ENCODE measurements at places on chromosomes 3 and 15. TPM values are rescaled to one million over a fixed set of nuclear protein-coding genes. Genes with fewer than 3 reads are reported as not detected.

Gene MESP1
- not detected for total RNA-seq

Gene ATP10A
- total RNA-seq: 1.8 TPM

Gene NR1D2
- total RNA-seq: 9.8 TPM

DNA sequence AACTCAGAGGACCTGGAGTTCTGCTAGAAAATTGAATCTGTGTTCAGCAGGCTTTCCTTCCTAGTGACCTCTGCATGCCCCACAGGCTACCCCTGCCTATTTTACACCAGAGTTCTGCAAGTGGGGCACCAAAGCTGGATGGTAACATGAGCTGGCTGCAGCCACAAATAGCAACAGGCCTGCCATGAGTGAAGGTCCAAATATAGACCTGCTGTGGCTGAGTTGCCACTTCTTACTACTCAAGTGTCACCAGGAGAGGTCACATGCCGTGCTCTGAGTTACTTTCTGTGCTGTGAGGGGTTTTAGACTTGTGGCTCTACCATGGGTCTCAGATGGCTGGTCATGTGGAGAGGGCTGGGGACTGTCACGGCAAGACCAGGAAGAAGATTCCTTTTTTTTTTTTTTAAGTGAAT is at the start of gene FSD2:
Gene FSD2, minus strand, starts transcription at position 76 of the 413 bp plus-strand sequence. CDS start 18,679 bp downstream, outside the sequence.
- DNase-seq: no peak

Gene IL20RB
- total RNA-seq: not detected

- DNase-seq: no peak
Observed at GRCh38 chr15:94395640-94396039, 164.3 kb downstream of the MCTP2 start.

GRCh38 chr3:67783281-67784250 is 129.2 kb upstream of the SUCLG2 start:
- DNase-seq: peak; percentile 6

Gene EPB42
- not detected for total RNA-seq

- no peak for DNase-seq
Observed at GRCh38 chr3:94098452-94098851, 35.6 kb downstream of the NSUN3 start.

DNA sequence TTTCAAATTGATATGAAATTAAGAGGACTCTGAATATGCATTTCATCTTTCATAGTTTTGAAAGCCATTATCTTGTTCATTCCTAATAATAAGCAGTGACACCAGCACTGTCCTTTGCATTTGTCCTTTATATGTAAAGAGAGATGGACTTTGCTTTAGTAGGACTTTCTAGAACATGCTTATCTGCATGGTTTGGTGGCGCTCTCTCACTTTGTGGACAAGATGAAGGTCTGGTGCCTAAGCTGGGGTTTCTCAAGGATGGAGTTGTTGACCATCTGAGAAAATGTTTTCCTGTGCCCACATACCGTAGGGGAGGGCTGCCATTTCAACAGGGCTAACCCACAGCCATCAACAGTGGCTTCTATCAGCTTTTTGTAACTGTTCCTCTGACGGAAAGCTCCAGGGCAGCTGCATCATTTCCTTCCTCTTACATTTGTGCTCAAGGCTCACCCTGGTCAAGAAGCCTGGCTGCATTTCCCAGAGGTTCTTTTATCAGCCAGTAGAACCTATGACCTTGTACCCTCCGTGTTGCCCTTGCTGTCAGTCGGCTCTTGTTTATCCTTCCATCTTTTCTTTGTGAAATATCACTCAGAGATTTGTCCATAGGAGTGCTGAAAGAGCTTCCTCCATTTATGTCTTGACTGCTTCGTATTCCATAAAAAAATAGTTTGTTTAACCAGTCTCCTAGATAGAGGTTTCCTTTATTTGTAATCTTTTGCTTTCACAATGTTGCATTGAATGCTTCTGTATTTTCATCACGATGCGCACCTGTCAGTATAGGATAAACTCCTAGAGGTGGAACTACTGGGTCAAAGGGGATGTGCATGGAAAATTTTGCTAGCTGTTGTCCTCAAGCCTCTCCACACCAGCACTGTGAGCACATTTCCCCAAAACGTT is 44.6 kb downstream of the ABHD2 start:
- no peak for DNase-seq

DNA sequence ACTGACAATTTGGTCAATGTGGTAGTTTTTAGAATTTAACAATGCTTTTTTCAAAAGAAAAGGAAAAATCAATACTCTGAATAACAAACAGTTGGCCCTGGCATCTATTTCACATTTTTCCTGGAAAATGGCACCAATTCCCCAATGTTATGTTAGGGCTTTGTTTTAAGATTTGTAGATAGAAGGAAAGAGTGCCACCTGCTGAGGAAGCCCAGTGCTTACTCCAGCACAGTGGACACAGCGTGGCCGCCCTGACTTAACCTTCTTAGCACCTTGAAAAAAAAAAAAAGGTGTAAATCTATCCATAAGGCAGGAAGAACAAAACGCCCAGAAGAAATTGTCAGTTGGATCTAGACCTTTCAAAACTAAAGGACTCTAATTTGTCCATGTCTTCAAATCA is 110.7 kb upstream of the CNTN4 start:
- peak; percentile 50 for DNase-seq

DNA sequence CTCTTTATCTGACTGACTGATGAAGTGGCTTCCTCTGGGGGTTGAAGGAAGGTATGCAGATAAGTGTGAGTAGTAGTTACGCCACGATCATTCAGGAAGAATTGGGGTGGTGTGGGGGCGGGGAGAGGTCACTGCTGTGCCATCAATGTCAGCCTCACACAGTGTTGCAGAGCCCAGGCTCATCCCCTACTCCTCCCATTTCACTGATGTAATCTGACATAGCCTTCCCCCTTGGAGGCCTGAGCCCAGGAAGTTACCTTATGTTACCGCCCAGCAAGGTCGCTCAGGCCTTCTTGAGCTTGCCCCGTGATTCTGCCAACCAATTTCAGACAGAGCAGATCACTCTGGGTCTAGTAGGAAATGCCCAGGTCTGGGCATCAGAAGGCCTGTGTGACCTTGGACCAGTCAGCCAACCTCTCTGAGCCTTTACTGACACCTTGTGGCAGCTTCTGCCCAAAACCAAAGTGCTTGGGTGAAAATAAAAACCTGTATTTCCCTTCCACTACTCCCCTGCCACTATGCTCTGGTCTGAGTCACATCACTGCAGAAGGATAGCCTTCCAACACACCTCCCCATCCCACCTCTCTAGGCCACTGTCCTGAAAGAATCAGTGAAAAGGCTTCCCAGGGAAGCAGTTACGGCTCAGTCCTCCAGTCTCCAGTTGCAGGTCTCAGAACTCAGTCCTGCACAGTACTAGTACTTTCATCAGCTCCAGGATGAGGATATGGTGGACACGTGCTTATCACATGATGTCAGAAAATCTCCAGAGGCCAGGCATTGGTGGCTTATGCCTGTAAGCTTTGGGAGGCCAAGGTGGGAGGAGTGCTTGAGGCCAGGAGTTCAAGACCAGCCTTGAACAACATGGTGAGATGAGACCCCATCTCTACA is 28.1 kb upstream of the INSYN1 start:
- DNase-seq: no peak

GRCh38 chr3:5197470-5198312 is 10.2 kb downstream of the EDEM1 start:
- DNase-seq: no peak

Gene KLHL40
- not detected for total RNA-seq

DNA sequence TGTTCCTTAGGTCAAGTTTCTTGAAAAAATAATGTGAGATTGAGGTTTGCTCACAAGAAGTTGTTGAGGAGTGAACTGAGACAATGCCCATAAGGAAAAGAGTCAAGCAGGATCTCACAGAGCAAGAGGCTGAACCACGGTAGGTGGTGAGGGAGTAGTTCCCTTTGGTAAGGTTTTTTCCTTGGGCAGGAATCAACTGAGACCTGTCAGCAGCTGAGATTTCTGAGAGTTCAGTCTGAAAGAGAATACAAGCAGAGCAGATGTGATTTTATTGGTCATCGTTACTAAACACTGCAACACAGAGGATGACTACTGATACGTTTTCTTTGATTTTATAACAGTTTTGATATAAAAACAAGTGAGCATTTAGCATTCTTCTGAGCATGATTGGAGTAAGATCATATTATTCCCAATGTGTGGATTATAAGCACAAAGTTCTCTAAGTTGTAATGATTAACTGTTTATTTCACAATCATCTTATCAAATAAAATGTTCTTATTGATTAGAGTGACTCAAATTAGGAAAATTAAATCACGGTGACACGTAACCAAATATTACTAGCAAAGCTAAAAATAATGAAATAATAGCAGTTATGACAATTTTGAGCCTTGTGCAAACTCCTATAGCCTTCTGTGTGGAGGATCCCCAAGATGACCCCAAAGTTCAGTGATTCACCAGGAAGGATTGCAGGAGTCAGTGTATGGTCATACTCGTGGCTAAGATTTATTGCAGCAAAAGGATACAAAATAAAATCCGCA is 346.2 kb upstream of the ZNF717 start:
- no peak for DNase-seq

DNA sequence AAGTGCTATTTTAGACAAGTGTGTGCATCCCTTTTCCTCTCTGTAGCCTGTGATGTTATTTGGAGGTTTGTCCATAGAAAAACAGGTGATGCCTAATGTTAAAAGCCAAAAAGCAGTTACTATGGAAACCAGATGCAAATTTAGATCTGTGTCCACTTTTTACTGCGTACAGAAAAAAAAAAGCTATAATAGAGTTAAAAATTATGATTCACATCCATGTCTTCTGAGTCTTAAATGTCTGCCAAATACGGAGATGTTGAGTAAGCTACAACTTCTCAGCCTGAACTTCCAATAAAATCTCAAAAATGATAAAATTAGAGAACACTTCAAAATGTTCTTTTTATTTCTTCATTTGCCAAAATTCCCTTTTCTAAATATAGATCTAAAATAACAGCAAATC is 74.2 kb upstream of the GAP43 start:
- DNase-seq: no peak

Gene NR2E3
- 0.37 TPM for total RNA-seq

DNA sequence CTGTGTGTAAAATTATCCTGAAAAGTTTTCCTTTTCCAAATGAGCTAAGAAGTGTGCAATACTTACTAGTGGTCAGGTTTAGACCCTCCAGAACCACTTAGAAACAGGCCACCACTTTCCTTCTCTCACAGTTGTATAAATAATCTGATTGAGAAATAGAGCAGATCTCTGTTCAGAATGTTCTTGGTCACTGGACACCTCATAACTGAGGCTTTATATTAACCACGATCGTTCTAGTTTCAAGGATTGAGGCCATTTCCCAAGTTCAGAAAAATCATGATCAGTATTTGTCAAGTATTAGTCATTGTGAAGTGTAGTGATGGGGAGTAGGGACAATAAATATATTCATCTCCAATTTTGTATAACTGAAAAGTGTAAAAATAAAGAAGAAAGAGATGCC is 1.0 kb upstream of the MAP3K13 start:
- no peak for DNase-seq

Gene MEIS2
- total RNA-seq: 39.4 TPM

DNA sequence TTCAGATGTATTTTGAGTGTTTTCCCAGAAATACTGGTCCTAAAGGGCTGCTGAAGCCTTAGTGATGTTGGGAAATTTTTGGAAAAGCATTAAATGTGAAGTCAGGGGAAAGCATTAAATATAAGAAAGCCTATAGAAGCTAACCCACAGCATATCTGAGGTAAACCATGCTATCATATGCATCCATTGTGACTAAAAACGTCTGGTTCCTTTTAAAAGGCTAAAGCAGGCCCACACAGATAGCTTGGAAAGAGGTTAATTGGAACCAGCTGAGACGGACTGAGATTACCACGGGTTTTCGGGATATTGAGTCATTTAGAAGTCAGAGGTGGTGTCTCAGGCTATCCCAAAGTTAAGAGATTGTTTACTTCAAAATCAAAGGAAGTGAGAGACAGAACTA is 78.2 kb downstream of the CYP19A1 start:
- DNase-seq: no peak

Gene ZBED2
- not detected for total RNA-seq

Gene SH2D7
- total RNA-seq: not detected

Gene PPP4R2
- 12.8 TPM for total RNA-seq

DNA sequence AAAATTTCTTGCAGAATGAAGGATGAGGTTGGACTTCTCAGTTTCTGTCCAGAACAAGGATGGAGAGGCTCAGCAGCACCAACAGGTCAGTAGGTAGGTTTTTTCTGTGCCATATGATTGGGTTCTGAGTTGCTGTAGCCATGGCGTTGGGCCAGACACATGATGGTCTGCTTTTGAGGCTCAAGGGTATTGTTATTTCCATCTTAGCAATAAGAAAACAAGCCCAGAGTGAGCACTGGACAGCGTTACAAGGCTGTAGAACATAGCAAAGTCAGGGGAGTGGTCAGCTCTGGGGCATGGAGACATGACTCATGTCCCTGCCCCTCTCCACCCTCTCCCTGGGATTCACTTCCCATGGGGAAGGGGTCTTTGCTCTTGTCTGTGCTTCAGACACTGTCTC is 137.6 kb upstream of the TOPAZ1 start:
- DNase-seq: no peak

GRCh38 chr15:91967935-91968606 is 114.6 kb downstream of the SLCO3A1 start:
- no peak for DNase-seq

Gene MOBP
- total RNA-seq: not detected

Gene PTX3
- 25.7 TPM for total RNA-seq

- no peak for DNase-seq
Observed at GRCh38 chr3:115520651-115521245, 102.6 kb upstream of the GAP43 start.

GRCh38 chr3:17412950-17413530 is 329.4 kb downstream of the TBC1D5 start:
- DNase-seq: no peak

GRCh38 chr15:89184357-89184756 is 37.0 kb downstream of the RLBP1 start:
- DNase-seq: peak; percentile 55

- DNase-seq: no peak
Observed at GRCh38 chr3:150538324-150539208, 7.7 kb downstream of the SERP1 start.

Gene WDR93
- not detected for total RNA-seq

DNA sequence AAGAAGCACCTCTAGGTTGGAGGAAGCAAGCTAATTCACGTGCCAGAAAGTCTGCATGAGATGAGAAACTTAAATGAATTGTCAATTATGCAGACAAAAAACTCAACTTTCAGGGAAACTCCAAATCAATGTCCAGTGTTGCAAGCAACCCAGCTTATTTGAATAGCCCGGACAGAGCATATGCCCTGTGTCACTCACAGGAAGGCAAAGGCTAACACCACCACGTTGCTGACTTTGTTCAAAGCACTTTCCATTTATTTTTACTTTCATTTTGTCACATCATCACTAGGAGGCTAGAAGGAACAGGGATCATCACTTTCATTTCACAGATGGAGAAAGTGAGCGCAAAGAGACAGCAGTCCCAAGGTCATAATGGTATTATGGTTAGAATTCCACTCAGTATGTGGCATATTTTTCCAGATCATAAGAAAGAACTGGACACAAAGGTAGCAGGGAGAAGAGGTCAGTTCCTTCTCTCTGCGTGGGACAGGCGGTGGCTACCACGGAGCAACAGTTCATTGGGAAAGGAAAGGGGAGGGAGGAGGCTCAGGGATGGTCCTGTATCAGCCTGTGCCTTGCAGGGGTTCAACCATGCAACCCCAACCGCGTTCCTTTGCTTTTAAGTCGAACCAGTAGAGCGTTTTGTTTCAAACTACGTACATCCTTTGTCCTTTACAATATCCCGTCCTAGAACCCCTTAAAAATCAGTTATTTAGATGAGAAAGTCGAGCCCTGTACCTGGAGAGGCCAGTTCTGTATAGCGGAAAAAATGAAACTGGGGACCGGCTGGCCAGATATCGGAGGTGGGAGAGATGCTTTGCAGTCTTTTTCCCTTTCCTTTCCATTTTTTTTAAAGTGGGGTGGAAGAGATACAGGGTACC is 1.1 kb downstream of the HEG1 start:
- no peak for DNase-seq

GRCh38 chr3:76367281-76367680 is 581.9 kb upstream of the ZNF717 start:
- no peak for DNase-seq
